ENCODE measurements at places on chromosomes 2 and 18. TPM values are rescaled to one million over a fixed set of nuclear protein-coding genes. Genes with fewer than 3 reads are reported as not detected.

Gene DAW1
- total RNA-seq, result not detected

Gene AMER3
- total RNA-seq, result not detected

Gene LCT
- total RNA-seq, result under 0.01 TPM

Gene LYPD6B
- not detected for total RNA-seq

Gene CYRIA
- 18.1 TPM for total RNA-seq

Gene ST6GAL2
- total RNA-seq, result 0.11 TPM

Gene CHPF
- 327 TPM for total RNA-seq

Gene MARCO
- total RNA-seq, result not detected

Gene EPB41L3
- total RNA-seq, result 8.7 TPM

Gene ERBB4
- total RNA-seq, result under 0.01 TPM

Gene FIGN
- 1.4 TPM for total RNA-seq

Data from uterine smooth muscle cell (primary cell).